ENCODE measurements at places on chromosomes 2 and 18.

GRCh38 chr18:72811047-72811446, 56.7 kb downstream of the NETO1 start:
- no peak for DNase-seq

DNA sequence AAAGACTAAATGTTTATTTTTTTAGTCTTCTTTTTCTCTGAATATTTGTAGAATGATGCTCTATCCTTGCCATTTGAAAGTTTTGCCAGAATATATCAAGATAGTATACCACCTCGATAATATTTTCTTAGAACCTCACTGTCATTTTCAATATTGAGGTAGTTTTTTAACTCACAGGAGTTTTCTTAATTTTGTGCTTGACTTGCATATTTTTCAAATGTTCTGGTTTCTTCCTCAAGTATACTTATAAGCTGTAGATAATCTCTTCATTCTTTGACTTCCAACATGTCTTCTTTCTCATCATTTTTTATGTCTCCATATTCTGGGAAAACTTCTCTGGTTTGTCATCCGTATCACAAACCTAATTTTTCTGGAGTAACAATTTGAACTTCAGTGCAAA, 559.6 kb downstream of the ARHGAP15 start:
- DNase-seq = no peak

- no peak for DNase-seq
Measured at GRCh38 chr2:25068217-25068616, 26.3 kb downstream of the EFR3B start.

DNA sequence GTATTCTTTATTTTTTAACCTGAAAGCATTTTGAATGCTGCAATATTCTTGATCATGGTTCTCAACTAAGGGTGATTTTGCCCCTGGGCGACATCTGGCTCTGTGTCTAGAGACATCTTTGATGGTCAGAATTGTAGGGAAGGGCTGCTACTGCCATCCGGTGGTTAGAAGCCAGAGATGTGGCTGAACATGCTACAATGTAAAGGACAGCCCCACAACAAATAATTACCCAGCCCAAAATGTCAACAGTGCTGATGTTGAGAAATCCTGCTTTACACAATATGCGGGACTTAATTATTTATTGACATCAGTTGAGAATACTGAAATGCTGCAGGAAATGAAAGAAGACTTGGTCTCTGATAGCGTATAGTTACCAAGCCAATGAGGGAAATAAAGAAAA, 37.5 kb upstream of the SERPINB2 start:
- DNase-seq = no peak

- no peak for DNase-seq
Measured at GRCh38 chr2:10224734-10225133, 78.0 kb upstream of the HPCAL1 start.

- DNase-seq = no peak
Measured at GRCh38 chr2:214578442-214578841, 167.6 kb downstream of the VWC2L start.

DNA sequence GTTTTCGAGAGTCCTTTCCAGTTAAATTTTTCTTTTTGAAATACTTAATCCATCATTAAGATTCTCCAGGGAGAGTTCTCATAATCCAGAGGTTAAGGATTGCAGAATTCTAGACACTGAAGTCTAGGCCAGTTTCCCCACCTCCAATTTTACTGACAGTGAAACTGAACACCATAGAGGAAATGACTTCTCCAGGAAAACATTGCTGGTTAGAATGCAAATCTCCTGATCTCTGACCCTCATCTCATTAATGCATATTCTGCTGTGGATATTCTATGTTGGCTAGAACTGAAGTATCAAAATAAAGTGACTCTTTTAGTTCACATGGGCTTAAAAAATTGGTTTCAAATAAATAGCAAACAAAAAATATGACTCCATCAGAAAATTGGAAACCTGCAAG, 105.8 kb upstream of the UGP2 start:
- DNase-seq = no peak

- DNase-seq = no peak
Measured at GRCh38 chr2:98911376-98912154, 24.5 kb downstream of the CRACDL start.

GRCh38 chr2:225083276-225083675, 41.0 kb upstream of the DOCK10 start:
- DNase-seq = no peak

- no peak for DNase-seq
Measured at GRCh38 chr2:128408349-128409305, 90.0 kb upstream of the HS6ST1 start.

DNA sequence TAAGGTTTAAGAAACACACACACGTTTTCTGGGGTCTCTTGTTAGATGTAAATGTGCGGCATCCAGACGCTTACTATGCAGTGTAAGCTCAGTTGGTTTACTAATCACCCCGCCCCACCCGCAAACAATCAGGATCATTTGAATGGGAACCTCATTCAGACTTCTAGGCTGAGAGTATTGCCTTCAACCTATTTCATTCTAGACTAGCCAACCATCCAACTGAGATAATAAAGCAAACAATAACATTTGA, 1.3 kb upstream of the FIGN start:
- DNase-seq = no peak

GRCh38 chr18:32372381-32373061, 98.2 kb downstream of the GAREM1 start:
- DNase-seq = no peak

GRCh38 chr18:41390309-41390708, 564.7 kb upstream of the PIK3C3 start:
- DNase-seq = no peak

- DNase-seq = no peak
Measured at GRCh38 chr2:215617060-215617824, 181.4 kb upstream of the FN1 start.

- no peak for DNase-seq
Measured at GRCh38 chr2:11459816-11460215, 6.1 kb downstream of the E2F6 start.

GRCh38 chr2:209451209-209451834, 27.5 kb downstream of the MAP2 start:
- DNase-seq = no peak

DNA sequence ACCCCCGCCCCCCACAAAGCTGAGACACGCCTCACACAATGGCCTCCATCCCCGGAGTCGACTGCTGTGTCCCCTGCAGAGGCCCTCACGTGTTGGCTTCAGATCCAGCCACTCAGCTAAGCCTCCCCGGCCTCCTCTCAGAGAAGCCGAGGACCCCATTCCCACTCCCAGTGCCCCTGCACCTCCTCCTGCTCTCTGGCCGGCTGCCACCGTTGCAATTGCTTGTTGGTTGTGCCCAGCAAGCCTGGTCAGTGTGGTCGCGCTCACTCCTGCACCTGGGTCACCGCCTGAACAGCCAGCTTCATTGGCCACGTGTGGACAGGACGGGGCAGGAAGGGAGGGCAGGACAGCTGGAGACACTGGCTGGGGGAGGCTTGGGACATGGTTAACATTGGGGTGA, 191.5 kb upstream of the SALL3 start:
- no peak for DNase-seq

- no peak for DNase-seq
Measured at GRCh38 chr18:65365245-65365980, 385.4 kb upstream of the CDH7 start.

DNA sequence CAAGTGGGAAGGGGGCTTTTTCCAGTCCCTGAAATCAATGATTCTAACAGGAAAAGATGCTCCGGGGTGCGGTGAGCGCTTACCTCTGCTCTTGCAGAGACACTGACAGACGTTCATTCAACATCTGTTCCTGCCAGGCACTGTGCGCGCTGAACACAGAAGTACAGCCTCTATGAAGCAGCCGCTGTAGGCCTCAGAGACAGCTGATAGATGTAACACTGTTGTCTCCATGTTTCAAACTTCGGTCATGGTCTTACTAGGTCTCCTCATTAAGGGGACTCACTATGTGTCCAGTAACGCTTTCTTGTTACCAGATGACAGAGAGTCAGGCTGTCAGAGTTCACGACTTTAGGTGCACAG, 649 bp upstream of the CLIP4 start:
- no peak for DNase-seq

DNA sequence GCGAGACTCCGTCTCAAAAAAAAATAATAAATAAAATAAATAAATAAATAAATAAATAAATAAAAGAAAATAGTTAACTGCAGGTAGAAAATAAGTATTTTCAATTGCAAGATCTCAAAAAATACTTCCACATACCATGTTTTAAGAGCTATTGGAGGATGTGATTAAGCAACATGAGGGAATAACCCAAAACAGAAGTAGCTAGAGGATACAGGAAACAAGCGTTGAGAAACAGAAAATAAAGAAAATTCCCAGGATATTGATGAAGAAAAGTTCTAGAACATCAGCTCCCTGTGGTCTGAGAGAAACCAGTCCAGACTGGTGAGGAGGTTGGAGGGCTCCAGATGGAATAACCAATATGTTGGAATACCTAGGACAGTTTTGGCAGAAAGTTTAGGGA, 57.3 kb upstream of the RND3 start:
- DNase-seq = no peak

GRCh38 chr2:3257166-3257565, 120.5 kb downstream of the EIPR1 start:
- no peak for DNase-seq

DNA sequence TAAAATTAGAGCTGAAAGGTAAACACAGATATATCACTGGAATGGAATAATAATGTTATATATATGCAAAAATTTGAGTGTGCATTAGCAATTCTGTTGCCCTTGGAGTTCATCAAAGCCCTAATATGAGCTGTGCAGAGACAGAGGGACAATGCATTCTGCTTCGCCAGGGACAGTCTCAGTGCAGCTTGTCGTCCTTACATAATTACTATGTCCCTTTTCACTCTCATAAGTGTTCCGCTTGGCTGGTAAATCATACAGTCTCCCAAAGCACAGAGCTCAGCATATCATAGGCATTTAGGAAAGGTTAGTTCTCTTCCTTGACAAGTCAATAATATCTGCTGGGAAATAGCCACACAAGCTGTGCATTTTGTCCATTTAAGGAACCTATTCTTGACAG, 30.7 kb downstream of the MAPK4 start:
- no peak for DNase-seq

- DNase-seq = no peak
Measured at GRCh38 chr2:46967990-46968647, 52.5 kb upstream of the MCFD2 start.

DNA sequence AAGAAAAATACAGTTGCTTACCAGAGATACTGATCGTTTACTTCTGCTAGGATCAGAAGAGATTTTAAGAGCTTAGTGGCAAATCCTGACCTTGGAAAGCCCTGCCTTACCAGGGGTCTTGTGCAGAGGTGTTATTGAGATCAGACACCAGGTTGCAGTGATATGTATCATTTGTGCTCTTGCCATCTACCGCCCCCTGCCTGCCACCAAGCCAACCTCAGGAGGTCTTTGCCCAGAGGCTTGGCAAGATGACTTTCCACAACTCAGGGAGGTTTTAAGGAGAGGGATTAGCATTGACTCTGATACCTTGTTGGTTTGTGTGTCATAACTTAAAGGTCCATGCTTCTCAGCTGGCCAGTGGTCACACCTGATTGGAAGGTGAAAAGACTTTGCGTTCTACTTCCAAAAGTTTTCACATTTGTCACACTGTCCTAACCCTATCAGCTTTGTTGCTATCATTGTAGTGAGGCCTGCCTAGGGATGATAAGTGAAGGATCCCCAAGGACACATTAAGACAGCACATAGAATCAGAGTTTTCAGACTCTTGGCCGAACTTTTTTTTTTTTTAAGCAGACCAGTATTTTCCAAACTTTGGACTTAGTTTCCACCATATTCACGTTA, 46.2 kb upstream of the MGAT5 start:
- DNase-seq = peak; percentile 23

- DNase-seq = no peak
Measured at GRCh38 chr18:41096504-41096903, 858.5 kb upstream of the PIK3C3 start.

DNA sequence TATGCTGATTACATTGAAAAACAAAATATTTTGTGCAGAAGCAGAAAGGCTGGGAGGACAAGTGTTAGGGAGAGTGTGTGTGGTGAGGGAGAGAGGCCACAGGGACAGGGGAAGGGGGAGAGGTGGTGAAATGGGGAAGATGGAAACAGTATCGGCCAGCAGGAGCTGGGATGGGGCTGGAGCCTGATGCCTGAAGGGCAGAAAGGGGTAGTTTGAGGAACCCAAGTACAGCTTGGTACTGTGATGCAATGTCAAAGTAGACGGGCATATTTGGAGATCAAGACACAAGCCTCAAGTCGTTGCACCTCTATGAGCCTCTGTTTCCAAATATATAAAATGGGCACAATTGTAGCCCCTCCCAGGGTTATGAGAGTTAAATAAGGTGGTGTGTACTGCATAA, 152.1 kb downstream of the LPIN1 start:
- no peak for DNase-seq

DNA sequence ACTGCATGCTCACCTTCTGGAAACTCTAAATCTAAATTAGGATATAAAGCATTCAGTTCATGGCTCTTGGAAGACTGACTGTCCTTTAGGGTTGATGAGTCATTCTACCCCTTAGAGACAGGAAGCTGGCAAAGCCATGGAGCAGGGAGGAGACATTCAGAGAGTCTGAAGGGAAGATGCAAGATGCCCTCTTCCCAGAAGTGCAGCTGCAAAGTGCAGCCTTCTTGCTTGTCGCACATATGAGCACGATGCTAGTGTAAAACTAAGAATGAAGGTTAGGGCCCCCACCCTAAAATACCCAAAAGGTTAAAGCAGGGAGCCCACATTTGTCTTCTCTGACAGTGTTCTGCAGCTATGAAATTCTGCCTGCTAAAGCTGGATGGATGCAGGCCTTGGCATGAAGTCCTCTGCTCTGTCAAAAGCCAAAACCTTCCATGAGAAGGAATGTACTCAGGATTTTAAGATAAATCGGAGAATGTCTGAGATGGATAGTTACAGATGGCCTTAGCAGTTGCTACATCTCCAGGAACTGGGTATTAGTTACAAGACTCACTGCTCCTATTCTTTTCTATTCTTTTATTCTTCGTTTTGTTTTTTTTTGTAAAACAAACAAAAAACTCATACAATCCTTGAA, 89.7 kb downstream of the POLE4 start:
- no peak for DNase-seq

DNA sequence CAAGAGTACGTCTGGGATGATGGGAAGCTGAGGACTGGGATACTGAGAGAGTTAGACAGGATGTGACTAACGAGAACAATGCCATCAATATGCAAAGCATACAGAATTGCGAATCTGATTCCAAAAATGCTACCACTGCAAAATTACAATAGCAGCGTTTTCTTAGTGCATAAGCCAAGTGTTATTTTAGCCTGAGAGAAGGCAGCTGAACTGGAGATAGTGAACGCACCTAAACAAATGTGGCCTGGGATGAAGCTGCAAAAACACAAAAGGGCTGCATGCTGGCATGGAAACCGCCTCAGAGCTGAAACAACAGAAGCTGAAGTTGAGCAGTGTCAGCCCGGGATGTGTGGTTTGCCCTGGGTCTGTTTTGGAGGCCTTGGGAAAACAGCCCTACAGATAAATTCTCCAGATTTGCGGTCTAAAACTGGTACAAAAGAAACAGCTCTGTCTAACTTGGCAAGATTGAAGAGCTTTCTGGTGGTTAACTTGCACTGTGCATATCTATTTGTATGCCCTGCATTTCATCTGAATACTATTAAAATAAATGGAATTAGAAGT, 45.5 kb downstream of the LYPD6 start:
- DNase-seq = no peak
